ENCODE measurements at places on chromosomes 13 and 19. TPM values are rescaled to one million over a fixed set of nuclear protein-coding genes. Genes with fewer than 3 reads are reported as not detected.
A peak's percentile ranks its signal among the peaks of the same experiment; 100 is the strongest.

- H3K36me3 ChIP-seq = no peaks in the 10 kb centered on the region
- no peaks in the 10 kb centered on the region for H3K4me1 ChIP-seq
- H3K4me3 ChIP-seq = no peak overlapping the region
- H3K27ac ChIP-seq = no peak overlapping the region
These were observed 18.5 kb downstream of the TNFRSF19 start for GRCh38 chr13:23588666-23589065.

GRCh38 chr19:1582201-1582600 lies 10.5 kb downstream of the MBD3 start:
- no peak overlapping the region for H3K27ac ChIP-seq
- peaks cover 3% of the 10 kb centered on the region for H3K4me1 ChIP-seq
- no peak for DNase-seq
- H3K27me3 ChIP-seq = no peaks in the 10 kb centered on the region
- H3K36me3 ChIP-seq = peaks cover 76% of the 10 kb centered on the region
- no peak overlapping the region for H3K4me3 ChIP-seq

GRCh38 chr13:40371531-40372125 lies 294.8 kb downstream of the FOXO1 start:
- no peak overlapping the region for H3K27ac ChIP-seq
- H3K36me3 ChIP-seq = no peaks in the 10 kb centered on the region
- no peaks in the 10 kb centered on the region for H3K27me3 ChIP-seq
- H3K4me3 ChIP-seq = no peak overlapping the region
- no peak for DNase-seq

DNA sequence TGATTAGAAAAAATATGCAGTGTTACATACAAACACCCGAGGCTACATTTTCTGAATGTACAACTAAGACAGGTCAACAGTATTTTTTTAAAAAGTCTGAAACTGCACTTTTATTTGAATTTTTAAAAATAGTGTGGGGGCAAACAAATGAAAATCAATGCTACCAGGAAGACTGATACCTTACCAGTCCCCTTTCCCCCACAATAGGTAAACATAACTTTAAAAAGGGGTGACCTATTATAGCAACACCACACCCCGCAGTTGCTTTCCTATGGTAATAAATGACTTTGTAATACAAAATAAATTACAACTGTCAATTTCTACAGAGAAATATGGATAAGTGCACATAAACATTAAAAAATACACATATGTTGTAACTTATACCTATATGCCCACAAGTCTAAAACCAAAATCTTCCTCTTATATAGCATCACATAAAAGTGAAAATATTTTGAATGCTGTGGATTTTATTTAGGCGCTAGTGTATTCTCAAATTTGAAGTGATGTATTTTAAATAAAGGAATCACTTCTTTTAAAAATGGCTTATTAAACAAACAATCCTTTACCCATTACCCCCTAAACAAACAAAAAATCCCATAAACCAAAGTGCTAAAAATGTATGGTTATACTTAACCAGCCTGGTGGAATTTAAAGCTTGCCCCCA lies 63.1 kb downstream of the KCNRG start:
- H3K4me3 ChIP-seq = no peak overlapping the region
- peak overlapping the region; percentile 90 for H3K27ac ChIP-seq
- H3K4me1 ChIP-seq = no peaks in the 10 kb centered on the region
- H3K27me3 ChIP-seq = peaks cover 12% of the 10 kb centered on the region
- H3K36me3 ChIP-seq = no peaks in the 10 kb centered on the region

ZNF714 gene
- total RNA-seq = 3.1 TPM

GSX1 gene
- total RNA-seq = not detected

Measured in sigmoid colon (tissue), 7 donors.